Putamen (tissue), 1 donor: ENCODE measurements at places on chromosomes 7 and 10.
A peak's percentile ranks its signal among the peaks of the same experiment; 100 is the strongest.

- DNase-seq: no peak
These were observed 25.5 kb downstream of the PHF14 start for GRCh38 chr7:10998996-10999757.

GRCh38 chr7:22864855-22865601 is 42.4 kb upstream of the TOMM7 start:
- no peak for DNase-seq

DNA sequence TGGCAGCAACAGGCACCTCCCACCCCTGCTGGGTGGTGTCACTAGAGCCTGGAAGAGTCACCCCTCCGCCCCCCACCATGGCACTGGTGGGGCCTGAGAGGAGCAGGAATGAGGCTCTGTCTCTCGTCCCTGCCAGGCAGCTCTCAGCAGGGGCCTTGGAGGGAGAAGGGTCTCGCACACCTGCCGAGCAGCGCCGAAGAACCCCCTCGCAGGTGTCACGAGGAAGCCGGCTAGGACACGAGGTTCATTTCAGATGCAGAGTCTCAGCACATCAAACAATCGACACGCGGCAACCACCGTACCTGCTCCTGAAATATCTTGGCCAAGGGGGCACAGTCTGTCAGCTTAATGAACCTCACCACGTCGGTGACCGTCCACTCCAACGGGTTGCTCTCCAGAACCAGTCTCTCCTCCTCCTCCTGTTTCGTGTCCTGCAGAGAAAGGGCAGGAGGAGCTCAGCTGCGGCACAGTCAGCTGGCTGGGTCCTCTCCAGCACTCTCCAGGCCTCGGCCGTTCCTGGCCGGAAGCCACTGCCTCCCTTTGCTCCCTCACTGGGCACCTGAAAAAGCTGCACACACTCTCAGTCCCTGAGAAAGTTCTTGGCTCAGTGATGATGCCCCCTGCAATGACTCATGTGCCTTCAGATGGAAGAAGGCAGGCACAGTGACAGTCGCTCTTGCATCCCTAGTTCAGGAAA is 240.1 kb downstream of the SFMBT2 start:
- no peak for DNase-seq

DNA sequence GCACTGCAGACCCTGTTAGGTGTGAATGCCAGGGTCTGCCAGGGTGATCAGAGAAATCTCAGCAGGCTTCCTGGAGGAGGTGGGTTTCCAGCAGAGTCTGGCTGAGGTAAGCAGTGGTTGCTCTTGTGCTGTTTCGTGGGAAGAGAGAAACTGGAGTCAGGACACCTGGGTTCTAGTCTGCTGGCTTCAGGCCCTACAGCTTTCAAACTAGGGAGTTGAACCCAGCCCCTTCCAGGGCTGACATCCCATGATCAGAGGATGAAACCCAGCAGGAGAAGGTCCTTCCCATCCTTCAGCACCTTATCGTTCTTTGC is 116.8 kb downstream of the CDH23 start:
- DNase-seq: no peak

DNA sequence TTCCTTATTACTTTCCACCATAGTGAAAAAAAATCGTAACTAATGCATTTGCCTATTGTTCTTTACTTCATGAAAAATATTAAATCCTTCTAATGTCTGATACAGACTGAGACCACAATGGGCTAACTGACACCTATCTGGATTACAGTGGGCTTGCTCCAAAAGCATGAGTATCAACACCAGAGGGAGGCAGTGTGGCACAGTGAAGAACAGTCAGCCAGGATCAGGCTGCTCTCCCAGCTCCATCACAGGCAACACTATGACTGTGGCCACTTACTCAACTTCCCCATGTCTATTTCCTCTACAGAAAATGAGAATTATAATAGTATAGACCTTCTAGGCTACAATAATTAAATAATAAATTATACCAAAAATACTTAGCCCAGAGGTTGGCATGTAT is 97.2 kb downstream of the SLC25A13 start:
- no peak for DNase-seq

DNA sequence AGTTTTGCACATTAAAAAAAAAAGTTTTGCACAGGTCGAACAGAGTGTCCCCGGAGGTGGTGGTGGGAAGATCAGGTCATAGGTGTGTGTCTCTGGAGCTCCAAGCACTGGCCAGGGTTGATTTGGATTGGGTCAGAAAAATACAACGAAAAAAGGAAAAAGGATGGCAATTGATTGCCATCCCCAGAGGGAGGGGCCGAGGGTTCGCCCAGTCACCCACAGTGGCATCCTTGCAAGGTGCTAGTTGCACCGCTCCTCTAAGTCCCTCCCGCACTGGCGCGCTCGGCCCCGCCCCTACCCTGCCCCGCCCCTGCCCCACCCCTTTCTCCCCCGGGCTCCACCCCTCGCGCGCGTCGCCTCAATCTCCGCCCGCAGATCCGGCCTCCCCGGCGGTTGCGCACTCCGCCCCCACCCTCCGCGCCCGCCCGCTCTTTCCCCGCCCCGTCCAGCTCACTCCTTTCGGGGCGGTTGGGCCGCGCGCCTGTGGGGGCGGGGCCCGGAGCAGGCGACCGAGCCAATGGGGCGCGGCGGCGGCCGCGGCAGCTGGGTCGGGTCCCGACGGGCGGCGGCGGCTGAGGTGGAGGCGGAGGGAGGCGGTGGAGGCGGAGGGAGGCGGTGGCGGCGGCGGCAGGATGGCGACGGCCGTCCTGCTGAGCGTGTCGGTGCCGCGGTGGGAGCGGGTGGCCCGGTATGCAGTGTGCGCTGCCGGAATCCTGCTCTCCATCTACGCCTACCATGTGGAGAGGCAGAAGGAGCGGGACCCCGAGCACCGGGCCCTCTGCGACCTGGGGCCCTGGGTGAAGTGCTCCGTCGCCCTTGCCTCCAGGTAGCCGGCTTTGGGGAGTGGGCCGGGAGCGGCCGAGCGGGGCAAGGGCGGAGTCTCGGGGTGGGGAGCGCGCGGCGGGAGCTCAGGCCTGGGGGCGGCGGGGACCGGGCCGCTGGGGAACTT is 31.5 kb upstream of the ERV3-1 start:
- peak; percentile 96 for DNase-seq

DNA sequence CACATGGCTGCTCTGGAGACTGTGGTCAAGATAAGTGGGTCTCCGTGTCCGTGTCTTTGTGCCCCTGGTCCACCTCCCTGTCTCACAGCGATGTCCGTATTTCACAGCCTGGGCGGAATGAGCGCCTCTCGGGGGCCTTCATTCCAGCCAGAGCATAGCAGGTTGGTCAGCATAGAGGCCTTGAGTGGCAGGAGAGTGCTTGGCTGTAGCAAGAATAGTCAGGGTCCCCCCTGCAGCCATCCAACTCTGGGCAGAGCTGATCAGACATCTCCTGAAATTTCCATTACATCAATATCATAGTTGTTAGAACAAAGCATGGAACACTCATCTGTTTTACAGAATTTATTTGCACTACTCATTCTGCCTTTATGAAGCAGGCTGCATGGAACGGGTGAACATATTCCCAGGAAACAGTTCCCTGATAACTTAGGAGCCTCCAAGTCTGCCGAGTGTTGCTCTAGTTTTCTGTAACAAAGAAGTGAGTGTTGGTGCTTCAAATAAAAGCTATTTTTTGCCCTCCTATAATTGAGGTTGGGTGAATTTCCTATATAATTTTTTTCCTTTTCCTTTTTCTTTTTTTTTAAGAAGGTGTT is 255.3 kb downstream of the INHBA start:
- DNase-seq: no peak

DNA sequence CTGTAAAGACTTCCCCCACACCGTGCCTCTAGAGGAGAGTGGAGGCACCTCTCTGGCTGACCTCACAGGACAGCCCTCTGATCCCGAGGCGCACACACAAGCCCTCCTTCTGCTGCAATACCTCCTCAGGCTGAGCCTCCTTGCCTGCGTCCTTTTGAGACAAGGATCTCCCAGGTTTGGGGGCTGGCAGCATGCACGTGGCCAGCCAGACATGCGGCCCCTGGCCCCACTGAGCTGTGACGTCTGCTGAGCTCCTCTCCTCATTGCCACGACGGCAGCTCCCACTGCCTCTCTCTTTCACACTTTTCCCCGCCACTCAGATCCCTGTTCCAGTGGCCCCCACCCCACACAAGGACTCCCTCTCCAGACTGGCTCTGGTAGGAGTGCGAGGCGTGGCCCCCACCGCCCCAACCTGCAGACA is 12.2 kb upstream of the DNAAF5 start:
- no peak for DNase-seq

- DNase-seq: no peak
These were observed 41.8 kb downstream of the EGFR start for GRCh38 chr7:55060636-55061022.

- no peak for DNase-seq
These were observed 109.8 kb upstream of the WNT16 start for GRCh38 chr7:121219026-121219425.

- DNase-seq: peak; percentile 84
These were observed 120.0 kb downstream of the SRPK2 start for GRCh38 chr7:105268511-105269392.

DNA sequence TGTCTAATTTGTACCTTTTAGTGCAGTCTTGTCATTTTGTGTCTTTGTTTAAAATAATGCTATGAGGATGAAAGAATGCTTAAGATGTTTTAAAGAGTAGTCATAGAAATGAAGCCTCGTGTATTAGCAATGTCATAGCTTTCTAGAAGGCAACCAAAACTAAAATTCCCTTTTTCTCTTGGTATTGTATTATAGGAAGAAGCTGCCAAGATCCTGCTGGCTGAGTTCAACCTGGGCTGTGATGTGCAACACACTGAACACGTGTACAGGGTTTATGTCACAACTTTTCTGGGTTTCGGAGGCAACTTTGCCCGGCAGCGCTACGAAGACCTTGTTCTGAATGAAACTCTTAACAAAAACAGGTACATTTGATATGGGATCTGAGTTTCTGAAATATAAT is 36.2 kb downstream of the COX15 start:
- no peak for DNase-seq

- DNase-seq: no peak
These were observed 32.5 kb downstream of the PDE1C start for GRCh38 chr7:32037650-32038198.
